ENCODE measurements at places on chromosomes 7 and 10.

- no peak for DNase-seq
These were observed 12.0 kb upstream of the CRHR2 start for GRCh38 chr7:30694218-30694745.

- DNase-seq, result no peak
These were observed 29.7 kb downstream of the ZC3HAV1 start for GRCh38 chr7:139079861-139080260.

- no peak for DNase-seq
These were observed 32.9 kb downstream of the RNF32 start for GRCh38 chr7:156673454-156673853.

DNA sequence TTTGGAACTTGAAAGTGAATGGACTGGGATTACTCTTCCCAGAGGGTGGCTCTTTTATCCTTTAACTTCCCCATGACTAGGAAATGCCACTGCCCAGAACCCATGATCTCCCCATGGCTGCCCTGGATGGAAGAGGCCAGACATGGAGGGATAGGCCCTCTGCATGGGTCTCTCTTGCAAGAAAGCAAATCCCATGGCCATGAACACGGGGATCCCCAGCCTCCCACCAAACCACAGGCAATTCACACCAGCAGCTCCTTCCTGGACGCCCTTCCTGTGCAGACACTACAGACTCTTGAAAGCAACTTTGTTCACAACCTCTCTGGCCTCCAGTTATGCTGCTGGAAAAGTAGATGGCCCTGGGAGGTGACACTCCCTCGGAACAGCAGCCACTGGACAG, 55.0 kb downstream of the EBF3 start:
- DNase-seq, result no peak

DNA sequence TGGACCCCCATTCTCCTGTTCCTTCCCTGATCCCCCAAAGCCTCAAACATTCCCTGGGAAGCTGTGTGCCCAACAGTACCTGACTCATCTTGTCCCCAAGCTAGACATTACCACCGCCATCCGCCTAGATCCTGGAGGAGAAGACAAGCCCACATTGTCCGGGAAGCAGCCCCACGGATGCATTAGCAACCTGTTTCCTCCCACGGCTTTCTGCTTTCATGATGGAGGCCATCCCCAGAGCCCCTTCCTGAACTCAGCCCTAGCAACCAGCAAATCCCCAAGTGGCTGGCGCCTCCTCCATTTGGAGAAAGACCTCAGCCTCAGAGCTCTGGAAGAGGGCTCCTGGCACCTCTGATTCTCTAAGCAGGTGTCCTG, 2.3 kb upstream of the SLC29A3 start:
- DNase-seq, result no peak

DNA sequence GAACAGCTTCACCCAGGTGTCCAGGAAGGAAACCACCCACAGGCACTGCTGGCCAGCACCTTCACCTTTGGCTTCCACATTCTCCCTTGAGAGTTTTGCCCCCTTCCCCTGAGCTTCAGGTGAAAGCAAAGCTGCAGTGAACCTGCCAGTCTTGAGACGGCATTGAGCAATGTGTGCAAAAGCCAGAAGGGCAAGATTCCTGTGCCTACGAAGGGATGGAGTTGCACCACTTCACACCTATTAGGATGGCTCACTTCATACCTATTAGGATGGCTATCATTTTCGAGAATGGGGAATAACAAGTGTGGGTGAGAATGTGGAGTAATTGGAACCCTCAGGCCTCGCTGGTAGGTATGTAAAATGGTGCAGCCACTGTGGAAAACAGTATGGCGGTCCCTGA, 7.2 kb downstream of the HABP2 start:
- no peak for DNase-seq

DNA sequence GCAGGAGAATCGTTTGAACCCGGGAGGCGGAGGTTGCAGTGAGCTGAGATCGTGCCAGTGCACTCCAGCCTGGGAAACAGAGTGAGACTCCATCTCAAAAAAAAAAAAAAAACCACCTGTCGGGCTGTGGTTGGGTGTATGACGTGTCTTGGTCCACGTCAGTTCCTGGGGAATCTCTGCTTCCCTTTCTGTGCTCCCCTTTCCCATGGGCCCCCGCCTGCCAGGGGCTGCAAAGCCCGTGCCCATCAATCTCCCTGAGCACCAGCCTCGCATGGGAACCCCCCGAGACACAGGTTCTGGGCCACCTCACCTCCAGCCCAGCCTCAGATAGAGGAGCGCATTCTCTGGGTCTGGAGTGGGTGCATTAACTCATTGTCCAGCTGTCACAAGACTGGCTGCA, 2.3 kb upstream of the SH2B2 start:
- no peak for DNase-seq

DNA sequence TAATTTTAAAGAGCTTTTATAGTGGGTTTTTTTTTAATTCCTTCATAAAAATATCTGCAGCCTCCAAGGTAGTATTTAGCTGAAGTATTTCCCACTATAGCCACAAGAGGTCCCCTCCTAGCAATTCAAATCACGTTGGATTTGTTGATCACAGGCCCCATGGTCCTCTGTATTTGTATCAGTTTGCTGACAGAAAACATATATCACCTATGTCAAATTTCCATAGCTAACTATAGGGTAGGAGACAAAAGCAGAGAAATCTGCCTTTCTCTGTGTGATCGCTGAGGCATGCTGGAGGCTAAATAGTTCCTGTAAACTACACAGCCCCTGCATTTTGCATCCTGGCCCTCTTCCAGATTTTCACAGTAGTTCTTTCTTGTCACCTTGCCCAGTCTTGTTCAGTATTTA, 1.7 kb upstream of the CTNNA3 start:
- DNase-seq, result no peak

GRCh38 chr10:80090121-80090520, 11.7 kb downstream of the TMEM254 start:
- DNase-seq, result no peak

DNA sequence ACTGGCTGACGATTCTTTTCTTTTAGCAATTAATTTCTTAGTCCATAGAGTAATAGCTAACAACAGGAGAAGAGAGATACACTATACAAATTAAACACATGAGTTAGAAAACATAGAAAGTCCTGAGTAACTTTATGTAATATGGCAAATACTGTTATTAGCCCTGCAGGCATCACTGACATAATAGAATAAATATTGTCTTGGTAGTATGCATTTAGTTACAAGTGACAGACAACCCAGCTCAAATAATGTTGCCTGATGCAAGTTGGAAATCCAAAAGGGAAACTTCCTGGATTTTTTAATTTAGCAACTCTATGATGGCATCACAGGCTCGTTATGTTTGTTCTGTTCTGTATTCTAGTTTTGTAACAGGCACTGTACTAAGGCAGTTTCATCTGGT, 95.1 kb downstream of the DKK1 start:
- DNase-seq, result no peak

GRCh38 chr7:3896169-3896765, 595.2 kb downstream of the SDK1 start:
- no peak for DNase-seq

DNA sequence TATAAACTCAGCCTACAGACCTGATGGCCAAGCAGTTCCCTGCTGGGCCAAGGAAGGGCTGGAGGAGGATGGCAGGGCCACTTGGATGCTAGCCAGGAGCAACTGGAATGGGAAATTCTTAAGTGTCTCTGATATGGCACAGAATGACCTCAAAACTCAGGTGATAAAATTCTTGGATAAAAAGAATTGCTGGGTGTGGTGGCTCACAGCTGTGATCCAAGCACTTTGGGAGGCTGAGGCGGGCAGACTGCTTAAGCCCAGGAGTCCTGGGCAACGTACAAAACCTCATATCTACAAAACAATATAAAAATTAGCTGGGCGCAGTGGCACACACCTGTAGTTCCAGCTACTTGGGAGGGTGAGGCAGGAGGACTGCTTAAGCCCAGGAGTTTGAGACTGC, 14.0 kb upstream of the PKD1L1 start:
- no peak for DNase-seq

GRCh38 chr7:105985672-105986215, 22.7 kb downstream of the CDHR3 start:
- no peak for DNase-seq

- no peak for DNase-seq
These were observed 303.3 kb downstream of the GPR37 start for GRCh38 chr7:124462249-124462648.

- DNase-seq, result no peak
These were observed 237.9 kb downstream of the ADARB2 start for GRCh38 chr10:1499359-1499957.

DNA sequence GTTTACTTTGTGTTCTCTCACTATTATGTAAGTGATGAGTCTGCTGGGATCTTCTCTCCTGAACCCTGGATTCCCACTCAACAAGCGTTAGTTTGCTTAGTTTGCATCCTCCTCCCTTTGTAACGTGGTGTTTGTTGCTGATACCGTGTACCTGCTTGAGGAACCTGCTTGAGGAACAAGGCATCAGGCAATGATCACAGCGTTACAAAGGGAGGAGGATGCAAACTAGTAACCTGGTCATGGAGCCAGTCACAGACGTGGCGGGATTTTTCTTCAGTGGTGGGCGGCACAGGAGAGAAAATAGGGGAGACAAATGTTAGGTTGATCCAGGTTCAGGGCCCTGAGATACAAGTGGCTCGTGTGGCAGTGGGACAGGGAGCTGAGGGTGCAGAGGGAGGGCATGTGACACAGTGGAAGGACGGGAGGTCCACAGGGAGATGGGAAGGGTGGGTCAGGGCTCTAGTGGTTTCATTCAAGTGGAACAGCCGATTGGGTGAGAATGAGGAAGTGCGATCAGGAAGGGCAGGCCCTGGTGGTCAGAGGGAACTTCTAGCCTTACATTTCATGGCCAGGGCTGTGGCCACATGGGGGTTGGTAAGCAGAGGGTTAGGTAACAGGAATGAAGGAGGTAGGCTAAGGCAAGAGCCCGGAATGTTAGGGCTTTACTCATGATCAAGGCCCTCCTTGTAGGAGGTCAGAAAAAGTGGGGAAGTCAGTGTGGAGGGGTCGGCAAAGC, 38.0 kb downstream of the SNX10 start:
- no peak for DNase-seq

- DNase-seq, result no peak
These were observed 425.8 kb upstream of the STEAP1 start for GRCh38 chr7:89728481-89728880.

DNA sequence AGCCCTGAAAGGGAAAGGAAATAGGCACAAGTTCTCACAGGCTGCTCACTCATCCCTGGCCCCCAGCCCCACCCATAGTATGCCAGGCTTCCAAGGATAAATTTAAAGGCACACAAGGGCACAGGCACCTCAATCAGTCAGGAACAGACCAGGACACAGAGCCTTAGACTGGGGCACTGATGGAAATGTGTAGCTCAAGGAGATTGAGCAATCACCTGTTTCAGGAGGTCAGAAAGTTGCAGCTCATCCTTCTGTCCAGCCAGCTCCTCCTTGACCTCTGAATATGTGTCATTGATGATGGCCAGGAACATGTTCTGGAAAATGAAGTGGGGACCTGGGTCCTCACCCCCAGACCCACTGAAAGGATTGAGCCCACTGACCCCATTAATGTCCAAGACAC, 6.6 kb upstream of the BLOC1S2 start:
- no peak for DNase-seq

- DNase-seq, result no peak
These were observed 58.9 kb downstream of the KCNMA1 start for GRCh38 chr10:77578583-77579227.

DNA sequence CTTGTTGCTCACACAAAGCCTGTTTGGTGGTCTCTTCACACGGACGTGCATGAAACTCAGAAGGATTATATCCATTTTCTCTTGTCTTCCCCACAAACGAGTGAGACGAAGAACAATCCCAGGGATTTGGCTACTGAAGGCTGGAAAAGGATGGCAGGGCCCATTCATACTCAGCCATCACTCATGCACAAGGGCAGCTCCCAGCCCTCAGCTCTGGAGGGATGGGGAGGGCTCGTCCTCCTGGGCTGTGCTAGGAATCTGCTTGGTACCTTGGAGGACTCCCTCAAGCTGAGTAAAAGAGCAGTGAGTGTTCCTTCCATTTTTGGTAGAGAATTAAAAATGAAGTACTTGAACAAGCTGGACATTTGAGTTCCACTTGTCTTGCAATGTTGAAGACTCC, 33.2 kb upstream of the RAB18 start:
- DNase-seq, result no peak

DNA sequence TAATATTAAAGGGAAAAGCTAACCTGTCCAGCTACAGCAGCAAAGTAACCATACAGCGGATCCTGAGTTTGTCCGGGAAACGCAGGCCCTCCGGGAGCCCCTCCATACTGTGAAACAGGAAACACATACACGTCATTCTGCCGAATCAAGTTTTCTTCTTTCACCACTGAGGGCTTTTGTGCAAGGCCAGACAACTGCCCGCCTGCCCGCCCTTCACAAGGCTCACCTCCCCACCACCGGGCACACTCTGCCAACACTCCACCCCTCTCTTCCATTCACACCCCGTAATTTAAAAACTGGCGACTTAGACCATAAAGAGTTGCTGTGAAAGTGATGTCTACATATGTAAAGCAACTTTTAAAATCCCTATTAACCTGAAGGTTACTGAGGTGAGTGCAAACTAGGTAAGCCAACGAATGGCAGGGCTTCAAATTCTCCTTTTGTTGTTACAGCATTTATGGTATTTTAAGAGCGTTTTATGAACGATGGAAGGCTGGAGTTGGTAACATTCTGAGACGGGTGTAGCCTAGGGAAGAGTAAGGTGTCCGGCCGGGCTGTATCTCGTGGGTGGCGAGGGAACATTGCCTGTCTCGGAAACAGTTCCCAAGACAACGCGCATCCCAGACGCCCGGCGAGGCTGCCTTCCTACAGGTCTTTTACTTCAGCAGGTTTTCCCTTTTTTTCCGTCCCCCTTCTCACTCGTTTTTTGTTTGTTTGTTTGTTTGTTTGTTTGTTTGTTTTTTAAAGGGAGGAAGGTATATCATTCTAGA, 817 bp downstream of the SRI start:
- no peak for DNase-seq

DNA sequence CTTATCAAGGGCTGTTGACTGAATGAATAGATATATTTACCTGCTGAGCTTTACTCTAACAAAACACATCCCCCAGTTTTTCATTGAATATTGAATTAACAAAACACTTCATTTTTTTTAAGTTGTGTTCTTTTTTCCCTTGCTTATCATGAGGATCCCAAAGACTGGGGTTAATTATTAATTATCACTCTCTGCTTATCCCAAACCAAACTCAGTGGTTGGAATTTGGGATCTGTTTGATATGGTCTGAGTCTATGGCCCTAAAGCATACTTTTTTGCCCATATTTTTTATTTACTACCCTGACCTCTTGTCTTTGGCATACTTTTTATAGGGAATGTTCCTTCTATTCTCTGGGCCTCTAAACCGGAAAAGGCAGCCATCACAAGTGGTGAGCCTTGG, 697.1 kb upstream of the GALNT17 start:
- no peak for DNase-seq

DNA sequence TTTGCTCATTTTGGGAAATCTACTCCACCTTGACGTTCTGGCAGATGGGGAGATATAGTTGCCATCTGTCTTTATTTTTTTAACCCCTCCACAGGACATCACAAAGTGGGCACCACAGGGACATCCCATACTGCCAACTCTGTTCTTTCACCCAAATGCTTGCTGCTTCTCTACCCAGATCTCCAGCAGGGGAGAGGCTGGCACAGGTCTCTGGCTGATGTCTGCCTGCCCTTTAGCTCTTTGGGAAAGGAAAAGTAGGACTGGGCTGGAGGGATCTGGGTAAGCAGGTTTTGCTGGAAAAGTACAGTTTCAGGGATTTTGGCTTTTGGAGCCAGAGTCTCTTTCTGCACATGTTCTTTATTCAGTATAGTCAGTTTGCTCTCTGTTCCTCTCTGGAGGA, 156.7 kb downstream of the ANLN start:
- no peak for DNase-seq
